ENCODE measurements at places on chromosomes 1 and 21.
A peak's percentile ranks its signal among the peaks of the same experiment; 100 is the strongest.

GRCh38 chr1:8529901-8530300 is 212.0 kb downstream of the SLC45A1 start:
- ATAC-seq, result no peak

DNA sequence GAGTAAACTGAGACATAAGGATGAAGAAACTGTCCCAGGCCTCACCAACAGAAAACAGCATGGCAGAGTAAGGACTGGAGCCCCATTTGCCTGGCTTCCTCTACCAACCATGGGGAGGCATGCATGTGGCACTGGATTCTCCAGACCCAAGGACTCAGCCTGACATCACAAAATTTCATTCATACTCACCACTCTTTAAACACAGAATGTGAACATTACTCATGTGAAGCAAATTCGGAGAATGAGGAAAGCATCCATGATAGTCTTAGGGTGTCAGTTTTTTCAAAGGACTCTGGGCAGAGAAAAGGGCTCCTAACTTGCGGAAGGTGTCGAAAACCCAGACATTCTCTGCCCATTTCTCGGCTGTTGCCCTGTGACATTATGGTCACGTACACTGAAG is 83.9 kb downstream of the PCNX2 start:
- no peak for ATAC-seq

DNA sequence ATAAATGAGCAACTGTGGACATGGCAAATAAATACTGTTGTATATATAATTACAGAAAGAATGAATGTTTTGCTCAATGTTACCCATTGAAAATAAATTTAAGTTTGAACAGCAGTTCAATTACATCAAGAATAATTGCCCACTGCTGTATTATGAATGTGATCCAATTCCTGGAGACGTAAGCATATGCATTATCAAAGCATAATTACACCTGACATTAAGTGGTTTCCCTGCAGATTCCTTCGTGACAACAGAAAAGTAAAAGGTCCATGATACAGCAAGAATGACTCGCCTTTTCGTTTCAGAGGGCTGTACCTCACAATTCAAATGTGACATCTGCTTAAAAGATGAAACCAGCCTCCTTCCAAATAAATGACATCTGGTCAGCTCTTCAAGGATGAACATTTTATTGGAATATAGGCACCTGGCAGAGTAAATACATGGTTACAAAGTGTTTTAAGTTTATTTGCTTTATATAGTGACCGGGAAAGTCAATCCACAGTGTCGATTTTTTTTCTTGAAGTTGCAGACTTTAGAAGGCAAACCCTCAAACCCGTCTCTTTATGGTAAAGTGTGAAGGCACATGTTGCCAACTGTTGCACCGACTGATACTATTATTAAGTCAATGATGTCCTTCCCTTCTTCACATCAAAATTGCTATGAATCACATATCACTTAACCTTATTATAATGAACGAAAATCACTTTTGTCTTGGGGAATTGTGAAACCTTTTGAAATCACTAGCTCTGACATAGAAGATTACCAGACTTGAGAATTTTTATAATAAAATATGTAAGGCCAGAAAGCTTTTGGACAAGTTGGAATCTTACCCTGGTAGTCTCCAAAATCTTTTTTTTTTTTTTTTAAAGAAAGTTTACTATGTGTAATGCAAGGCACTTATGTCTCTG is 36.2 kb upstream of the EDEM3 start:
- no peak for ATAC-seq

DNA sequence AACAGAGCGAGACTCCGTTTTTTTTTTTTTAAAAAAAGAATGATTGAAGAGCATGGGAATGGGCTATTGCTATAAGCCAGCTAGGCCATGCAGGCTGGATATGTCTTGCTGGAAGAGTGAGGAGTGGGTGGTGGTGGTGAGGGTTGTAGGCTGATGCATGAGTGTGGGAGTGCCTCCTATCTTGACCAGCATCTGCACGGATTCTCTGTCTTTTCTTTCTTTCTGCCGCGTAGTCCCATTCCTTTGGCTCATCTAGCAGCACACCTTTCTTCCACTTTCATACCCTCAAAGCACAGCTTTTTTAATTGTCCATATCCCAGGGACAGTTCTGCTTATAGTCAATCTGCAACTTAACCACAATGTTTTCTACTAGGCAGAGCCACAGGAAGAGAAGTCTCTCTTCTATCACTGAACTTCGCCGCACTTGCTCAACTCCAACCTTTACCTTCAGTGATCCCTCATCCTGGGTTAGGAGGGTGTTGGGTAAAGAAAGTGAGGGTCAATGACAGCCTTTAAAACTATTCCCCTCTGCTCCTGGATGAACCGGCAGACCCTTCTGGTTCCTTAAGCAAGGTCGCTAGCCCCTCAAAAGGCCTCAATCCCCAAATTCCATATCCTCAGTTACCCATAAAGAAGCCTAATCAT is 15.2 kb downstream of the ADCY10 start:
- no peak for ATAC-seq

DNA sequence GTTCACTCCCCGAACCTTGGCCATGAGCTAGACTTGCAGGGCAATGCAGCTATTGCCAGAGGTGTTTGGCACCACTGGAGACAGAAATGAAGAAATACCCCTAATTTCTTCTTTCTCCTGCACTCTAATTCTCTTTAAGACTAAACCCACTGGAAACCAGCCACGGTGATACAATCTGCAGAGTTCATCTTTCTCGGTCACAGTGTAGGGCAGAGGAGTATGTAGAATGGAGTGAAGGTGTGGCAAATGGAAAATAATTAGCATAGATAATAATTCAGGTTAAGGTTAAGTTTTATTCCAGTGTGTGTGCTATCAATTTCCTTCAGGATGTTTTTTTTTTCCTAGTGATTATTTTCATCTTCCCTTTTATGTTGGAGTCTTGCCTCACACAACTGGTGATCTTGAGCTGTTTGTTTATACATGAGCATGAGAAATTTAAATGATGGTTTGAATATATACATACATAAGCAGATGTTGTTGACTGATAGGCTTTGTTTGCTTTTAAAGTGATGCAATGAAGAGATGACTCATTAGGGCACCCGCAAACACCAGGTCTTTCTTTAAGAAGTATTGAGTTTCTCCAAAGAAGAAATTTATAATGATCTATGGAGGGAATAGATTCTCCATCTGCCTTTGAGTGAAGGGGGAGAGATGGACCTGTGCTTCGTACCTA is 81.9 kb downstream of the SPATA17 start:
- ATAC-seq, result no peak

DNA sequence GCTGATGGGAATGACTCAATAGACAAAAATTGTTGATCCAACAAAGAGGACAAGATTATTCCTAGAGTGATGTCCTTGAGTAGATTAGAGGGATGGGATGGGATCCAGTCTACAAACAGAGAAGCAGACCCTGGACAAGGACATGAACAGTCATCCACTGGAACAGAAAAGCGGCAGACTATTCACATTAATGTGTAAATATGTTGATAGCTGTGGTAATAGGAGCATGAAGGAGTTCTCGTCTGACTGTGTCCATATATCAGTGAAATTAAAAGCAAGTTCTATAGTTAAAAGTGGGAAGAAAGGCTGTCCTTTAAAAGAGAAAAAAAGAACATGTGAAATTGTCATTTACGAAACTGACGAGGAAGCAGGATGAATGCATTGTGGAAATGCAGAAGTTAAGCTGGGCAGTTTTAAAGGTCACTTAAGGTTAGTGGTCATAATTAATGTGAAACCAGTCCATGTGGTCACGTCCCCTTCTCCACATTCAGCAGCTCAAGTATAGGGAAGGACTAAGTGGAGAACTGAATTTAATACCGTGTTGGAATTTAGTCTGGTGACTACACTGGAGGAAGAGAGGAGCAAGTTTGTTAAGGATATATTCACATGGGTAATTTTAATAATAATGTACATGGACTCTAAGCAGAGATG is 62.1 kb downstream of the PIK3R3 start:
- no peak for ATAC-seq

DNA sequence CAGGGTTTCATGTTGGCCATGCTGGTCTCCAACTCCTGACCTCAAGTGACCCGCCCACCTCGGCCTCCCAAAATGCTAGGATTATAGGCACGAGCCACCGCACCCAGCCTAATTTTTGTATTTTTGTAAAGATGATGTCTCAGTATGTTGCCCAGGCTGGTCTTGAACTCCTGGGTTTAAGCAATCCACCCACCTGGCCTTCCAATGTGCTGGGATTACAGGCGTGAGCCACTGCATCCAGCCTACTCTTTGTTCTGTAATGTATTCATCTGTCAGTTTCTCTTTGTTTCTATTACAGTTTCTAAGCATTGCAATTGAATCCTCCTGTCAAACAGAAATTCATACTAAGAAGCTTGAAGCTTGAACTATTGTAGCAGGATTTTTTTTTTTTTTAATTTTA is 54.8 kb upstream of the RCC1 start:
- ATAC-seq, result no peak

DNA sequence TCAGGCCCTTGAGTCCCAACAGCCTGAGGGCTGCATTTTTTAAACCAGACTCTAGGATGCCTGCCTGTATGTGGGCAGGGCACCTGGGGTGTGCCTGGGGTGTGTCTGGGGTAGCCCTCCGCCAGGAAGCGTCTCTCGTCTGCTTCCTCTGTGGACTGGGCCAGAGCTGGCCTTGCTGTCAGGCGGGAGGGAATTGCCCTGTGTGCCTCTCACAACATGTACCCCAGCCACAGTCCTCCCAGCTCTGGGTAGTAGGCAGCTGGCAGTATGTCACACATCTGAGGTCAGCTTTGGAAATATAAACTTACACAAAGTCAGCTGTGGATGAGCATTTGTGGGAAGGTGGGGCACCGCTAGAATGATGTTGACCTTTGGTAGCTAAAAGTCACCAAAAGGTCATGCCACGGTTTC is 13.0 kb downstream of the TRAF5 start:
- peak; percentile 31 for ATAC-seq

GRCh38 chr21:39874759-39875158 is 7.5 kb downstream of the PCP4 start:
- no peak for ATAC-seq

GRCh38 chr1:7145947-7146346 is 360.7 kb downstream of the CAMTA1 start:
- no peak for ATAC-seq

- no peak for ATAC-seq
Measured at GRCh38 chr1:5913876-5914275, 78.3 kb downstream of the NPHP4 start.

DNA sequence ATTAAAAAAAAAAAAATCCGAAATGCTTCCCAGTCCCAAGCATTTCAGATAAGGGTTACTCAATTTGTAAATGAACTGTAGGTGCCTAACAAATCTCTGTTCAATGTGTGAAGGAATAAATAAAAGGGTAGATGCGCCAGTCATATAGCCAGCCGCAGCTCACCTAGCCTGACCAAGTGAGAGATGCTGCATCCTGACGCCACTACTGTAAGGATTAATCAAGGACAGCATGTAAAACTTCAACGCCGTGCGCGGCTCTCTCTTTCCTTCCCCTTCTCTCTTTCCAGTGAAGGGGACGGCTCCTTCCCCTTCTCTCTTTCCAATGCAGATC is 441 bp downstream of the PPT1 start:
- ATAC-seq, result peak; percentile 51

DNA sequence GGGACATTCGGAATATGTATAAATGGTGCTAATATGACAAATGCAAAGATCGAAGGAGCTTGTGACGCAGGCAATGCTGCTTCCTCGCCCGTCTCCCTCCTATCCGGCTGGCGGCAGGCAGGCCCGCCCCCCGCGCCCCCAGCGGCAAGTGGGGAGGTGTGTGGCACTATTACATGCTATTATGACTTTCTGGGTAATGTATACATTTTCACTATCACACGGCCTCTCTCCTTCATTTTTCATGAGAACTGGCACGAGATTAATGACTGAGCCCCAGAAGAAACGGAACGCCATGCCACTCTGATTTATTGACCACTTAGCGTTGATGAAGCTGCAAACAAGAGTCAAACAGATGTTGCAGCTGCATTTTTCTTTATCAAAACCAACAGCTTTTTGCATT is 138.9 kb upstream of the VAMP3 start:
- ATAC-seq, result no peak

- ATAC-seq, result no peak
Measured at GRCh38 chr21:40173816-40174215, 306.6 kb downstream of the PCP4 start.

- ATAC-seq, result peak; percentile 72
Measured at GRCh38 chr1:241716915-241717656, 65.0 kb downstream of the WDR64 start.

- ATAC-seq, result no peak
Measured at GRCh38 chr1:233393084-233393840, 65.7 kb downstream of the MAP3K21 start.

DNA sequence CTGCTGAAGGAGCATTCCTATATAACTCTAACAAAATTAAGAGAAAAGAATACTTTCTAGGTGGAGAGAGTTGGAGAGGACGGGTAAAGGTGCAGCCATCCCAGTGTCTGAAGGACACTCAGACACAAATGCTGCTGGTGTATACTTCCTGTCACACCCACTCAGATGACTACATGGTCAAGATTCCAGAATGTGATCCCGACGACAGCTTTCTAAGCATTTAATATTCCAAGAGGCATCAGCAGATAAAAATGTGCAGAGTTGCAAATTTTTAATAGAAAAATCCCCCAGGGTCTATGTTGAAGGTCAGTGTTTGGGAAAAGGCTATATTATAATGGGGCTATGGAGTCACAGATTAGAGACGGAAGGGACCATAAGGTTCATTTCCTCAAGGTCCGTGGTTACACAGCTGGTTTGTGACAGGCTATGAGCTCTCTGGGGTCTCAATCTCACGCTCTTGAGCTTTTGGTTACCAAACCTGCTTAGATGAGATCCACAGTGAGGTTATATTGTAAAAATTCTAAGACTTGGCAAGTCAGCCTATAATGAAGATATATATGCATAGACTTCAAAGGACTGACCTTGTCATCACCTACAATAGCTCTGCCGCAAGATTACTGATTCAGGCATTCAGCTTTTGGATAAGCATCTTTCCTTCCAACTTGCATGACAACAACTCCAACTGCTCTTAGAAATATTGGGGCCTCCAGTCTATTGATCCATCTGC is 35.1 kb downstream of the ZNF281 start:
- no peak for ATAC-seq

- peak; percentile 81 for ATAC-seq
Measured at GRCh38 chr1:36400825-36401601, 3.3 kb upstream of the LSM10 start.

DNA sequence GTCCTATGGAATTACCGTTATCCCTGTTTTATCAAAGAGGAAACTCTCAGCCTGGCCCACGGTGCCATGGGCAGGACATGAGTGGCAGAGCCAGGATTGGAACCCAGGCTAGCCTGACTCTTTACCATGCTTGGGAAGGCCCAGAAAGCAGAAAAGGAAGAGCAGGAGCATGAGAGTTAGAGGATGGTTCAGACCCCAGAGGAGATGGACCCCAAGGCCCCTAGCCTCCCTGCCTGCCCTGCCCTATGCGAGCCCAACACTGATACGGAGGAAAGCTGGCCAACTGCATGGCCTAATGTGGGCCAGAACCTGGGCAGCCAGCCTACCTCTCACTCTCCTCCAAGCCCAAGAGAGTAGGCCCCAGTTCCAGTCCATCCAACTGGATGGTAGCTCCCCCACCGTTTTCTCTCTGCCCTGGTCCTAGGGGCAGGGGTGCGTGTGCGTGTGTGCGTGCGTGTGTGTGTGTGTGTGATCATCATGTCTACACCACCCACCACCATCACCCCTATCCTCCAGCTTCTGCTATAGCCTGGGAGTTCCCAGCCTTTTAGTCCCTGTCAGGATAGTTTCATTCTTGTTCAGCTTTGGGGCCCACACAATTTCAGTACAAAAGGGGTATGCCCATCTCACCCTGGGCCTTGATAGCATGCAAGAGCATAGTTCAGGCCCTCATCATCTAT is 15.4 kb upstream of the MEX3A start:
- ATAC-seq, result peak; percentile 61
